Thoracic aorta (tissue), 2 donors: ENCODE measurements at places on chromosomes 2 and 18.

DNA sequence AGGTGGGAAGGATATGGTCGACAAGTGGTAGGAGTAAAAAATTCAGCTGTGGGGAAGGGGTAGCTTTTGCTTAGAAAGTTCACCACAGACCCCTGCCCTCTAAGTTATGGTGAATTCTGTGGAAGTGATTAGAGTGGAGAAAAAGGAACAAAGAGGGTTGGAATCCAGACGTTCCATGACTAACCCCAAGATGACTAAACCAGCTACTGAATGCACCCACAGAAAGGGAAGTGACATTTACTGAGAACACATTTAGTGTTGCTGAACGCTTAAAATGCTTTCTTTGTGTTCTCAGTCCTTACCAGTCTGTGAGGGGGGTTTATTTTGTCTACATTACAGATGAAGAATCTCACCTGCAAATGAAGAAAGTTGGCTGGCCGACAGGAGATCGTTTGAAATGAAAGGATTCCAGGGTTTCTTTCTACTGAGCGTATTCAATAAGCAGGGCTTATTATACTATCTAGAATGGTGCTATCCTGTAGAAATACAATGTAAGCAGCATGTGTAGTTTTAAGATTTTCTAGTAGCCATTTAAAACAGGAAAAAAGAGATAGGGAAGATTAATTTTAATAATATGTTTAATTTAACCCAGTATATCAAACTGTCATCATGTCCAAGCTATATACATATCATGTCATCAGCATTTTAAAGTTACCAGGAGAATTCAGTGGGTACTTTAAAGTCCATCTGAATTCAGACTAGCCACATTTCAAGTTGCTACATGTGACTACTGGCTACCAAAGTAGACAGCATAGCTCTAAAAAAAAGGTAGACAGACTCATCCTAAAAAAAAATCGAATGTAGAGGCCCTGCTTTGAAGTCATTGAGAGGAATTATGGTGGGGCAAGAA is 60.1 kb downstream of the LIMS1 start:
- DNase-seq: no peak

DNA sequence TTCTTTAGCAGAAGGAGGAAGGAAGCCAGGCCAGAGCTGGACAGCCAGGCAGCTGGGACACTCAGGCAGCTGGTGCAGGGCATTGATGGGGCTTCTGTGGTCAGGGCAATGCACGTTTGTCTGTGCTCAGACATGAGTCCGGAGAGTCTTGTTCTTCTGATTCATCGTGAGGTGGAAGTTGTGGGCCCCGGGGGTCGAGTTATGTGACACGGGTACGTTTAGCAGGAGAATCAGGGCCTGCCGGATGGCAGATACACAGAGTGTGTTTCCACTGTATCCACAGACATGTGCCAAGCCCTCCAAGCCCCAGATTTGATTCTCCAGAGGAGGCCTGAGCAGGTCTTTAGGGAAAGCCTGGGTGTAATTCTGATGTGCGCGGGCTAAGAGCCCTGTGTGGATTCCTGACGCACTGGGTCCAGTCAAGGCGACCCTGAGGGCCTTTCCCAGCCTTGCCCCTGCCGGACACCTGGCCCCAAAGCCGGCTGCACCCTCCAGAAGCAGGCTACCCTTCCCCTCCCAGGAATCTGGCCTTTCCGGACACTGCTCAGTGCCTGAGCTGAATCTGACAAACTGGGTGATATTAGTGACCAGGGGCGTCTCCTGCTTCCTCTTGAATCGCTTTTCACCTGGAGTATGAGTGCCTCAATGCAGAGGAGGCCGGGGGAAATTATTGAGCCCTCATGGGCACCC is 10.1 kb downstream of the ARHGEF4 start:
- DNase-seq: no peak

DNA sequence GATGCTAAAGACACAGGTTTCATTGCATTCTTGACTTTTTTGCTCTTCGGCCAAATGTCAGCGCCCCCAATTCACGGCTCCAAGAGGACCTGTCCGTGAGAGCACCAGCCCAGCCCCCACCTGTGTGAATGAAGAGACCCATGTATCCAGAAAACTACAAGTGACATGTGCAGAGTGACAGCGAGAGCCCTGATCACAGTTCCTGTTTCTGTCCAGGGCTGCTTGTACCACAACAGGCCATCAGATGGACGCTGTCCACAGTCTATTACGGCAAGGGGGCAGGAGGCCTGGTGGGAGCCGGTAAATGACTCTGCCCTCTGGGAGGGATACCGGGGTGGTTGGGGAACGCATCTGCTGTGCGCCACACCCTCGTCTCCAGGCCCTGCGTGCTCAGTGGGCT is 520.9 kb upstream of the ID2 start:
- no peak for DNase-seq

GRCh38 chr18:47120428-47120827 is 29.9 kb downstream of the HDHD2 start:
- no peak for DNase-seq

GRCh38 chr18:77130229-77131099 is 2.1 kb downstream of the MBP start:
- no peak for DNase-seq

GRCh38 chr2:43927442-43927841 is 68.3 kb downstream of the LRPPRC start:
- DNase-seq: no peak

DNA sequence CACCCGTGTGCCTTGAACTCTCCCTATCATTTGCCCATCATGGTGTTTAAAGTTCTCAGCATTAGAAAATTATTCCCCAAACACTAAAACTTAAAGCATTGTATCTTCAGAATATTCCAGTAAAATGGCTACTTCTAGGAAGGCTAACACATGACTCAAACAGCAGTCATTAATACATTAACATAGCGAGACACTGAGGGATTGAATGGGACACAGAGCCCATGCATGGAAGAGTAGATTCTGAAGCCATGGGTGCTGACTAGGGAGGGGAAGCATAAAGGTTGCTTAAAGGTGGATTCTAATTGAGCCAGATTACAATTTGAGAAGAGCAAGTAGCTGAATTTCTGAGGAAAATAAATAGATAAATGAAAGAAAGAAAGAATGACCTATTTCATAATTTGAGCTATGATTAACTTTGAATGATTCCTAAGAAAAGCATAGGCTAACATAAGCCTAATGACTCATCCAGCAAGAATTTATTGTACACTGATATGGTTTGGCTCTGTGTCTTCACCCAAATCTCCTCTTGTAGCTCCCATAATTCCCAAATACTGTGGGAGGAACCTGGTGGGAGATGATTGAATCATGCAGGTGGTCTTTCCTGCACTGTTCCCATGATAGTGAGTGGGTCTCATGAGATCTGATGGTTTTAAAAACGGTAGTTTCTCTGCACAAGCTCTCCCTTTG is 79.8 kb upstream of the PIK3C3 start:
- no peak for DNase-seq

GRCh38 chr18:67143028-67143427 is 373.5 kb downstream of the DSEL start:
- DNase-seq: no peak

DNA sequence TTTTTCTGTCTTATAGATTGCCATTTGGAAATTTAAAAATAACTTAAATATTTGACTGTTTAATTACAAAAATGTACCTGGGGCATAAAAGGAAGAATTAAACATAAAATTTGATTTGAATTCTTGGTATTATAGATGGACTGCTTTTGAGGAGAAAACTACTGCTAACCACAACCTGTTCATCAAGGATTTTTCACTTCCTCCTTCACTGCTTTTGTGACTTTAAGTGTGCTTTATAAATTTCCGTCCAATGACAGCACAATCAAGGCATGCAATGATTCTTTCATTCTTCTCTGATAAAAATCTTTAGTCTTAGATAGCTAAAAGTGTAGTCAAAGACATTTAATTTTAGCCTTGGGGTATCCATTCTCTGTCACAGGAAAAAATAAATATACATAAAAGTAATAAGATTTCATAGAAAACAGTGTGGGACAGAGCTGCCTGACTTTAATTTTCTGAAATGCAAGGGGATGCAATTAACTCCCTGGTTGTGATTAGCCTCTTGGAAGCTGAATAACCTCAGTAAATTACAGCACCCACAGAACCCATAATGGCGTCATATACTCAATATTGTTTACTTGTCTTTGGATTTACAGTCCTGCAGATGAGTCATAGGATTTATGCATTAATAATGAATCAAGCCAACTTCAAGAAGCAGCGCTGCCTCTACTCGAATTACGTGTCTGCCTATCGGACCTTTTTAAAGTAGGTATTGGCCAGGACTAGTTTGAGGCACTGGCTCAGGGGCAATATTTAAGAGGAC is 587.9 kb downstream of the NRXN1 start:
- DNase-seq: no peak
